ENCODE measurements at places on chromosomes 2 and 18.

DNA sequence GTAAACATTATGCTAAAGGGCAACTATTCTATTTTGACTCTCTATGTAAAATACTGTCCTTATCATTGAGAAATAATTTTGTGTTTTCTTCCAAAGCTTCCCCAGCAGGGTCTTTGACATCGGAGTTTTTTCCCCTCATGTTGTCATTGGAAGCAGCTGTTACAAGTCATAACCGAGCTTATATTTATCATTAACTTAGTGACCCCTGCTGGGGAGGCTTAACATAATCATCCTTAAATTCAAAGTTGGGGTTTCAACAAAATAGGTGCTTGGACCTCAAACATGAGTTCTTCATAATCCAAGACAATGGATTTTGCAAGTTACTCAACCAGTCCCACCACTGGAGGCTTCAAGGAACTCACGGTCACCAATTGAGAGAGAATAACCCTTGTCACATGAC is 330.9 kb downstream of the DCC start:
- no peak for DNase-seq

DNA sequence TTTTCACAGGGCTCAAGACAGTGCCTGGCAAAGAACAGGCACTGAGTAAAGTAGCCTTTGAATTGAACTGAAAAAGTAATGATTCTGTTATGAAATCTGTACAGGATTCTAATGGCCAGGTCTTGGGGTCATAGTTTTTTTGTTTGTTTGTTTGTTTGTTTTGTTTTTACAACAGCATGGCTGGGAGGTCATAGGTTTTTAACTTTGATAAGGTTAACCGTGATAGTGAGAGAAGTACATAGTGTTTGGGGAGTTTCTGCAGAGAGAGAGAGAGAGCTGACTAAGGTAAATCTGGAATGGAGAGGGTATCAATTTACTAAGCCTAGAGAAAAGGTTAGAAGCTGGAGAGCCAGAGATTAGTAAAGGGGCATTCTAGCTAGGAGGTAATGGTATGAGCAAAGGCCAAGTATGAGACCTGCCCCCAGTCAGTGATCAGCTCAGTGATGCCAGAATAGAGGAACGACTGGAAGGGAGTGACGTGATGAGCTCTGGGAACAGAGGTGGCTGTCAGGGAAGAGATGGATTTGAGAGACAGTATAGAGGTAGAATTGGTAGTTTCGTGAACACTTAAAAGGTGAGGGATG is 25.9 kb downstream of the XRCC5 start:
- DNase-seq, result no peak

GRCh38 chr18:37453752-37454151 is 111.8 kb downstream of the CELF4 start:
- no peak for DNase-seq

DNA sequence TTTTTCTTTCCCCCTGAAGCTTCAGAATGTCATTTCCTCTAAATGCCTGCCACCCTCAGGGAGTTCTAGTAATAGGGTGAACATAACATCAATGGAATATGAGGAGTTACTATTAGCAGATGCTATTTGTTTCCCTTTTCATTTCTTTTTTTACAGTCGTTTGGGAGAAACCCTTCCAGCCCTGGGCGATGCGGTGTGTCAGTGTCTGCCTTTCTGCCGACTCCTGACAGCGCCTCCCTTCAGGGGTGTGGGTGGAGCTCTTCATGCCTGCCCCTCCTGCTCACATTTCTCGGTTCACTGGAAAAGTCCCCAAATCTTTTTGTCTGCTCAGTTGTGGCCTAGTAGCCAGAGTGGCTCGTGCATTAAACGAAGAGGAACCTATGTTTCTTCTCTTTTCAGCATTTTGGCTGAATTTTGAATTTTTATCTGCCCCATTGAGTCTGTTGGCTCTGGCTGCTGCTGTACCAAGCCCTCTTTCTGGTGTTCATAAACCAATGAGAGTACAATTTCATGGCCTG is 72.3 kb downstream of the FMNL2 start:
- DNase-seq, result peak; percentile 13

DNA sequence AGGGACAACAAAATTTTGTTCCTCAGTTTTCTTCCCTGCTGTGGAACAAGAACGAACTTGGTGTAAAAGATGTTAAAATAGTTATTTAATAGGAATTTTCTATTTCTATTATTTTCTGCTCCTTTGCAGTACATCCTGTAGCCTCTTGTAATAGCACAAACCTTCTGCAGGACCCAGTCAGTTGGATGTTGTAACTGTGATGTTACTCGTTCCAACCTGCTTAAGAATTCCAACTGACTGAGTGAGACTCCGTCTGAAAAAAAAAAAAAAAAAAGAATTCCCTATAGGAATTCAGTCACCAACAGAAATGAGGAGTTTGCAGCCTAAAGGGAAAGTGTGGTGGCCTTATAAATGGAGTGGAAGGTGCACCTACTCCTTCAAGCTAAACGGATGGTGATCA is 46.4 kb upstream of the CDH20 start:
- DNase-seq, result no peak

GRCh38 chr18:36101943-36102342 is 27.2 kb downstream of the SLC39A6 start:
- DNase-seq, result no peak

GRCh38 chr2:156385242-156385641 is 50.9 kb upstream of the GPD2 start:
- no peak for DNase-seq

DNA sequence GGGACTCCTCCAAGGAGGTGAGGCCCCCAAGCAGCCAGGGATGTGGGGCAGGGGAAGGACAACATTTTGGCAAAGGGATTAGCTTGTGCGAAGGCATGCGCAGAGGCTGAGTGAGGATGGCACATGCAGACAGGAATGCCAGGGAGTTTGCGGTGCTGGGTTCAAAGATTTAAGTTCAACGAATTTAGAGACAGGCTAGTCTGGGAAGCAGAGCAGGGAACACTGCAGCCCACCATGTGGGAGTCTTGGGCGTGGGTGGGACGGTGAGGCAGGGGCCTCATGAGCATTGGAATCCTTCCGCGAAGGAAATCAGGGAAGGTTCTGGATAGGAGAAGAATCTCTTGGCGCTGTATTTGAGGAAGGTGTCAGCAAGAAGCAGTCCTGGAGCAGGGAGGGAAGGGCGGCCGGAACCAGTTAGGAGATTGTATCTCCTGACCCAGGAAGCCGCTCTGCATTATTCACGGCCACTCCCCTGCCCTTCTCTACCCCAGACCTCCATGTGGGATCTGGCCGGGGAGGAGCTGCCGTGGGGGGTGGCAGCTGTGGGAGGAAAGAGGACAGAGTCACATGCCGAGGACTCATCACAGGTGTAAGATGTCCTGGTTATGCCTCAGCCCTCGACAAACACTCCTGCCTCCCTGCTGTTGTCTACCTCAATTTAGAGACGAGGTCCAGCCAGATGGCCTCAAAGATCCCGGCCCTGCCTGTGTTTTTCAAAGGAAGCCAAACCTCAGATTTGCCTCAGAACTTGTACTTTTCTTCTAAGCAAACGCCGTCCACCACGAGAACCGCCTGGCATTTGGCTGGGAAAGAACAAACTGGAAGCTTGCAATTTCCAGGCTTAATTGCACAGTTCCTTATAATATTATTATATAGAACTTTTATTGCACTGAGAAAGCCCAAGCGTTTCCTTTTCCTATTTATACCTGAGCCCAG is 123.7 kb upstream of the SMAD2 start:
- DNase-seq, result no peak

GRCh38 chr2:70746094-70746974 is 21.7 kb downstream of the ADD2 start:
- no peak for DNase-seq

DNA sequence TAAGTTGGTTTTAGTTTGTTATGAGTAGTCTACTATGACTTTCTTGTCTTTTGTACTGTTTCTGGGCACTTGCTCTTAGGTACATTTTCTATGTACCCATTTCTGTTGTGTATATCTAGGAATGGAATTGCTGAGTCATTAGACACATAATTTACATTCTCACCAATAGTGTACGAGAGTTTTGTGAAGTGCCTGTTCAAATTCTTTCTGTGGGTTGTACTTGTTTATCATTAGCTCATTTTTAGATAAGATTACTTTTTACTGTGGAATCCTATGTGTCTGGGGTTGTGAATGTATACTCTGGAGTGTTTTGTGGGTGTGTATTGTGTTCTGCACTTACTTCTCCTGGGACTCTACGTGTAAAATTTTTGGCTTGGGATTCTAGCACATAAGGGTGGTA is 36.6 kb upstream of the CD28 start:
- no peak for DNase-seq

DNA sequence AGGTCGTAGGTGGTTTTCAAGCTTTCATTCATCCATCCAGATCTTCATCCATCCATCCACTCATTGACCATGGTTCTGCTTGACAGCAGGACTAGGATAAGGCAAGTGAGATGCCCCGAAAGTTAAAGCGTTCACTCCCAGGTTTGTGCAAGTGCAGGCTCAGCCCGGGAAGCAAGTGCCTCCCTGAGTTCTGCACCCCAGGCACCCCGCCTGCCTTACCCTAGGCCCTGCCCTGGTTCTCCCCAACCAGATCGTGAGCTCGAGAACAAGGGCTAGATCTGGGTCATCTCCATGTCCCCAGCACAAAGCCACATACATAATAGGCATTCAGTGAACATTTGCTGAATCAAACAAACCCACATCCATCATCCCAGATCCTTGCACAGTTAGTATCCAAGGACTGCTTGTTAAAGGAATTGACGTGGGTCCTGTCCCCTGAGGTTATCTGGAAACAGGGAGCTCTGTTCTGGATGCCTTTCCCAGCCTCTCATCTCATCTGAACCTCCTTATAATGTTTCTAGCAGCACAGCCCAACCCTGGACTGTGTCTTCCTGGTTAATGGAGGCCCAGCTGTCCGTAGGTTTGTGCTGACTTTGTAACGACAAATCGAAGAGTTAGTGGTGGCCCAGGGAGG is 116.1 kb upstream of the GPC1 start:
- DNase-seq, result no peak

GRCh38 chr2:171513719-171514160 is 8.5 kb upstream of the CYBRD1 start:
- no peak for DNase-seq

DNA sequence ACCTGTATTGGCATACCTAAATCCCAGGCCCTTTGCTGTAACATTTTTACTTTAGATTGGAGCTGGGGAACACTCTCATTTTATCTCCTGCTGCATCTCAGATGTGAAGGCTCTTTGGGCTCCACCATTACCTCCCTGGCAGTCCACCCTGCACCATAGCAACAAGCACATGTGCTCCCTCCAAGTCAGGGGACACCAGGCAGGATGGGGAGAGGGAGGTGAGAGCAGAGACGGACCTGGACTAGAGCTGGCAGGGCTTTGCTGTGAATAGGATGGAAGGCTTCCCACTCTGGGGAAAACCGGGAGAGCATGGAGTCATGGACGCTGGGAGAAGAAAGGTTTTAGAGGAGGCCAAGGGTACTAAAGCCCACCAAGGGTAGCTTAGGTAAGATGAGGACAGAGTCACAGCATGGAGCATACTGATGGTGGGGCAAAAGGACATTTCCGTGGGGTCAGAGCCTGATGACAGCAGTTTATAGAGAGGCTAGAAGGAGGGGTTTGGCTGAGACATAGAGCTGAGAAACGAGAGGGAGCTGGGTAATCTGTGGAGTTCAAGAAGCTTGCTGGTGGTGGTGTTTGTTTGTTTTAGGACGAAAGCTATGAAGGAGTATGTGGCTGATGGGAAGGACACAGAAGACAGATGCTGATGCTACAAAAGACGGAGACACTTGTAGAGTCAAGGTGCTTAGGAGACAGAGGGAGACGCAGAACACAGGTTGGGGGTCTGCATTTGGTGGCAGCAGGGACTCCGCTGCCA is 134.8 kb downstream of the COL6A3 start:
- no peak for DNase-seq

GRCh38 chr18:31722369-31722957 is 38.1 kb upstream of the B4GALT6 start:
- peak; percentile 70 for DNase-seq

GRCh38 chr2:150212722-150213171 is 274.7 kb downstream of the RND3 start:
- DNase-seq, result no peak

DNA sequence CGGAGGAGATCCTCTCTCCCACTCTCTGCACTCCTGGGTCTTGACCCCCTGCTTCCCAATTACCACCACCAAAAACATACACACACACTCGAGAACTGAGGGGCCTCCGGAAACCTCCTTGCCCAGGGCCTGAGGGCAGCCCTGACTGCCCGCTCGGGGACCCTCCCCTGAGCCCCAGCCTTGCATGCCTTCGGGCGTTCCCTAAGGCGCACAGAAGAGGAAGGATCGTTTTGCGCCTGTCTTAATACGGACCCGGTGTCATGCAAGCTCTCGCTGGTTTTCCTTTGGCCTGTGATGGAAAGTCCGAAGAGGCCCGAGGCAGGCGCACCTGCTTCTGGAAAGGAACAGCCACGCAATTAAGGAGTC is 19.8 kb downstream of the POU3F3 start:
- no peak for DNase-seq

GRCh38 chr18:57854726-57855125 is 51.6 kb upstream of the ATP8B1 start:
- DNase-seq, result no peak

- DNase-seq, result no peak
Measured at GRCh38 chr2:88097891-88098557, 29.8 kb downstream of the FABP1 start.

DNA sequence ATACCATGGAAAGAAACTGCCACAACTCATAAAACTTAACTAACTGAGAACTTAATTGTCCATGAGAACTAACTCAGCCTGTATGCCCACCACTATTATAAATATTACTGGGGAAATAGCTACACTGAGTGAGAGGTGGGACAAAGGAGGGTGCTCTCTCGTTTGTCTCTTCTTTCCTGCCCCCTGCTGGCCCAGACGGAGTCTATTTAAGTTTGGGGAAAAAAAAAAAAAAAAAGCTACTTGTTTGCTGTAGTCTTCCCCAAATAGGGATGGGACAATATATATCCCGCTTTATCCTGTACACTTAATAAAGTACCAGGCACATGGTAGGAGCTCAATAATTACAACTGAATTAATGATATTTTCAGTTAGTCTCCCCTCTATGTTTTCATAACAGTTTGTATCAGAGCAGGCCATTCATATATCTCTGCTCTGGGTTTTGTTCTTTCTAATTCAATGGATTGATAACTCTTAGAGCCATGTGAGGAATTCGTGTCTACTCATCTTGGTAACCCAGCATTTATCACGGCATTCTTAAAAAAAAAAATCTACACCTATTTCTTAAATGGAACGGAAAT is 647.6 kb upstream of the PKDCC start:
- no peak for DNase-seq

DNA sequence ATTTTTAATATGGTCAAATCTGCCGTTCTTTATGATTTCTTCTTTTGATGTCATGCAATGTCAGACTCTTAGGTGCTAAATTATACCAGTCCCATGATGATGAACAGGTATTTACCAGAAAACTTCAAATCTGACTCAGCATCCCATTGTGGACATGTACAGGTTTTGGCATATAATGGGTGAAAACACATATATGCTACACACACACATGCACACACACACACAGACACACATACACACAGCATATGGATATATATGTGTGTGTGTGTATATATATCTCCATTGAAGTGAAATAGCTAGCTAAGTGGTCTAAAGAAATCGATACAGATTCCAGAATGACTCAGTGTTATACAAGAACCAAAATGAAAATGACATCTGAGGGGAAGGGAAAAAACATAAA is 7.4 kb downstream of the PLEK start:
- DNase-seq, result no peak

- no peak for DNase-seq
Measured at GRCh38 chr2:71277536-71278103, 50.7 kb upstream of the PAIP2B start.

All from CD4-positive, alpha-beta T cell treated with Interleukin-10 for 1 hour (primary cell).